T-helper 2 cell (primary cell): ENCODE measurements at places on chromosomes 6 and 20.

DNA sequence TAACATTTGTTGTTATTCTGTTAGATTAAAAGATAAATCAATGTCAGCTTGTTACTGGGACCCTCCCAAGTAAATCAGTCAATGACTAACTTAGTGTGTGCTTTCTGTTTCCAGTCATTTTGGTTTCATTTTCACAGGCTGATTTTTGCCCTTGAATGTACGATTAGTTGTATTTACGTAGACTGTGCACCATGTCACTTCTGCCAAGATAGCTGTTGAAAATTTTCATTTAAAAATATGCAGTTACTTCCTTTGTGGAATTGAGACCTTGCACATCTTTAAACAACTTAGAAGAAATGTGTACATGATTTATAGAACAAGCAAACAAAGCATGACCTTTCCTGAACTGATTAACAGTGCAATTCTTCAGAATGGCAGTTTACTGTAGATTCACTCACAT, 944.8 kb upstream of the CITED2 start:
- DNase-seq, result no peak

DNA sequence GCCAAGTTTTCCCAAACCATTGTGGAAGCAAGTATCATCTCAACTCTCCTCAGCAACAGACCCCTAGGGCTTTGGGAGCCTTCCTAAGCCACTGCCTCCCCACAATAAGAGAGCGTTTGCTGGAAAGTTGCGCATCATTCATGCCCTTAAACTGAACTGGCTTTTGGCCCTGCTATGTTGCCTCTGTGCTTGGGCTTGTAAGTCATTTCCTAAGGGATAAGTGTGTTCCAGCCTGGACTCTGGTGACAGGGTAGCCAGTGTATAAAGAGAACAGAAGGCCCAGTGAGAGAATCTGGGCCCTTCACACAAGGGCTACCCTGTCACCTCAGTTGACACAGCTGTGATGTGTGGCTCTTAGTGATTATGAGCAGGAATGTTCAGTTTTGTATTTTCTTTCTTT, 77.8 kb downstream of the COL9A1 start:
- no peak for DNase-seq

- DNase-seq, result no peak
Measured at GRCh38 chr6:836276-836853, 143.4 kb upstream of the EXOC2 start.

- DNase-seq, result no peak
Measured at GRCh38 chr6:135667691-135668455, 170.3 kb upstream of the AHI1 start.

DNA sequence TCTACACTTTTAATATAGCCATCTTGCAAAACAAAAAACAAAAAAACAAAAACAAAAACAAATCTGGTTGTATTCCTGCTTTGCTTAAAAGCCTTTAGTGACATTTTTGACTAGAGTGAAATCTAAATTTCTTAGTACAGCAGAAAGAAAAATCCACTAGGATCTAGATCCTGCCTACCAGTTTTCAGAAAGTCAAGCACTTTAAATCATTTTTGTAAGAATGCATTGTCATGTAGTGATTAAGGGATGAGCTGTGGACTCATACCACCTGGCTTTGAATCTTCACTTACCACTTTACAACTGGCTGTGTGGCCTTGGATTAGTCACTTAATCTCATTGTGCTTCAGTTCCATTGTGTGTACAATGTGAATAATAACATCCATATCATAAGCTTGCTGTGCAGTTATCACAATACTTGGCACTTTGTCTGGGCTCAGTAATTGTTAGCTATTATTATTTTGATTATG, 4.0 kb downstream of the MKKS start:
- no peak for DNase-seq

GRCh38 chr6:29965873-29966601, 23.7 kb downstream of the HLA-A start:
- peak; percentile 91 for DNase-seq

GRCh38 chr6:162963861-162964260, 236.1 kb downstream of the PACRG start:
- DNase-seq, result no peak

DNA sequence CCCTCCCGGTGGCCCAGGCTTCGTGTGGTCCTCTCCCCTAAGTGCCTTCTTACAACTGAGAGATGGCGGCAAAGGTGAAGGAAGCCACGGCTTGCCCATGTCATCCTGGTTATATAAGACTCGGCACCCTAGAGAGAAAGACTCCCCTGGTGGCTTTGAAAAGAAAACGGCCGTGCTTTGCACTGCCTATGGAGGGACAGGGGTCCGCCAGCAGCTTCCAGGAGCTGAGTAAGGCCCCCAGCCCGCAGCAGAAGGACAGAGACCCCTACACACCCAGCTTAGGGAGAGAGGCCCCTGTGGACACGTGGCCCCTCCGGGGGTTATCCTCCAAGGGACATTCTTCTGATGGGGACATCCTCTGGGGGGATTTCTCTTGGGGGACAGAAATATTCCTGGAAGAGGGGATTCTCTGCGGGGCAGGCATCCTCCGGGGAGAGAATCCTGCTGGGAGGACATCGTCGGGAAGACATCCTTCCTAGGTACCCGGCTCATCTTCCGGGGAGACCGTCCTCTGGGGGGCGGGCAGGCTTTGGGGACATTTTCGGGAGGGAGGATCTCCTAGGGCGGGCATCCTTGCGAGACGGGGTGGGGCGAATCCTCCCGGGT, 511 bp upstream of the OGFR start:
- DNase-seq, result no peak

DNA sequence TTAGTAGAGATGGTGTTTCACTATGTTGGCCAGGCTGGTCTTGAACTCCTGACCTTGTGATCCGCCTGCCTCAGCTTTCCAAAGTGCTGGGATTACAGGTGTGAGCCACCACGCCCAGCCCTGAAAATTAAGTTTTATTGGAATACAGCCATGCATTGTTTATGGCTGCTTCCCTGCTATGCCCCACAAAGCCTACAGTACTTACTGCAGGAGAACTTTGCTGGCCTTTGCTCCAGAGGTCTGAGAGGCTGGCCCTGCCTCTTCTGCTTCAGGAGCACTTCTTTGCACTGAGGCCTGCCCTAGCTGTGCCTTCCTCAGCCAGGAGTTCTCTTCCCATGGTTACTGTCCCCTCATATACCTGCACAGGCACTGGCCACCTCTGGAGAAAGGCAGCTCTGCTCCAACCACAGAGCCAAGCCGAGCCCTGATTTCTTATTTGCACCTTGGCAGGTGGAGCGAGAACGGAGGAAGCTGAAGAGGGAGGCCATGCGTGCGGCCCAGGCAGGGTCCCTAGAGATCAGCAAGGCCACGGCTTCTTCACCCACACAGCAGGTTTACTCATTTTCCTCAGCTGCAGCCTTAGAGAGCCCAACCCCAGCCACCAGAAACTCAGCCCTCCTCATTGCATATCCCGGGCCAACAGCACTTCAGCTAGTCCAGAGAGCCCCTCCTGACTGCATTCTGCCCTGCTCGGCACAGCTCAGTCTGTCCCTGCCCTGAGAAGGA, 20.8 kb downstream of the C20orf173 start:
- no peak for DNase-seq

DNA sequence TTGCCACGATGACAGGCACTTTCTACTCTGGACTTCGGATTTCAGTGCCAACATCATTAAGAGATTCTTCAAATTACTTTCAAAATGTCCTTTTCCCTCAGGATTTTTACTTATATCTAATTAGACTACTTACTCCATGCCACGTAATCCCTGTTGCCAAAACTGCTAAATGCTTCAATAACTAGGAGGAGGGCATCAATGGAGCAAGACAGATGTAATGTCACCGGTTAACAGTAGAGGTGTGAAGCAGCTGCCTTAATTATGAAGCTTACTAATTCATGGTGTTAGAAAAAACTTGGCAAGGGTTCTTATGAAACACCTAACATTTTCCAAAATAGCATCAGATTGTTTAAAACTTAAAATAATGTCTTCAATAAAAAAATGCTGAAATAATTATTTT, 111.2 kb upstream of the SIM1 start:
- DNase-seq, result no peak

DNA sequence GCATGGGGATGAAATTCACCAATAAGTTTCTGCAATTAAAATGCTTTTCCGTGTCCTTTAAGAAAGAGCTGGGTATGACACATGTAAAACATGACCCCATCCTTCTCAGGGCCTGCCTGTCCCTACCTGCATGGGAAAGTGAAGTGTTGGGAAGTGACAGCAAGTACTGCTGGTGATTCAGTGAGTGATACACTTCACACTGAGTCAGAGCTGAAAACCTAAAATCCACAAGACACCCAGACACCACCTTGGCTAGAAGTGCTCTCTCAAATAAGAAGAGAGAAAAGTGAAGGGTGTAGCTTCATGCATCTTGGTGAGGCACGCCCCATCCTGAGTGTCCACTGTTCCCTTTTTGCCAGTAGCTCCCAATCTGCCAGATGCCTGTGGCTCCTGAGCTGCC, 3.3 kb downstream of the RAB22A start:
- no peak for DNase-seq

DNA sequence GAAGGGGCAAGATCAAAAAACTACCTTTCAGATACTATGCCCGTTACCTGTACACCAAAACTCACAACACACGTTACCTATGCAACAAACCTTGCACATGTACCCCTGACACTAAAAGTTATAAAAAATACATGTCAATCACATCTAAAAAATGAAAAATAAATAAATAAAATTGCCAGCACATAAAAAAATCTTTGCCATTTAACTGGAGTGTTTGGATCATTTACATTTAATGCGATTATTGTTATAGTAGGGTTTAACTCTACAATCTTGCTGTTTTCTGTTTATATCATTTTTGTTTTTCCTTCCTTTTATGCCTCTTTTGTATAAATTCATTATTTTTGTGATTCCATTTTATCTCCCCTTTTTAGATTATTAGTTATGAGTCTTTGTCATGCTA, 106.3 kb downstream of the RFX6 start:
- no peak for DNase-seq

- no peak for DNase-seq
Measured at GRCh38 chr6:54084231-54084630, 27.0 kb upstream of the MLIP start.
